ENCODE measurements at places on chromosomes 2 and 18.

- DNase-seq = no peak
These were observed 35.7 kb downstream of the FEZ2 start for GRCh38 chr2:36562240-36562639.

GRCh38 chr2:3159782-3160545, 217.7 kb downstream of the EIPR1 start:
- DNase-seq = no peak

GRCh38 chr18:49238433-49239042, 221.9 kb downstream of the DYM start:
- no peak for DNase-seq

DNA sequence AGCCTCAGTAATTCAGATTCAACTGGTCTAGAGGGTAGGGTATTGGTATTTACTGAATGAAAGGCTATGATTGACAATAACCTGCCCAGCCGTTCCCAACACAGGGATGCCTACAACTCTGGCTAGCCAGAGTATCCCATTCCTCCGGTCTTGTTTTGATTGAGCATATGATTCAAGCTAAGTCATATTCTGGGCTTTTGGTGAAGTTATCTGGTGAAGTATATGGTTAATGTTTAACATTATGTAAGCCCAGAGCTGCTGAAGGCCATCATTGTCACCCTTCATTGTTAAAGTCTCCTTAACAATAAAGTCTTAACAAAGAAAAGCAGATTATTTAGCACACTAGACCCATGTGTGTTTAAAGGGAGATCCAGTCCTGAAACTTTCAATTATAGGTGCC, 152.6 kb downstream of the EXOC6B start:
- no peak for DNase-seq

DNA sequence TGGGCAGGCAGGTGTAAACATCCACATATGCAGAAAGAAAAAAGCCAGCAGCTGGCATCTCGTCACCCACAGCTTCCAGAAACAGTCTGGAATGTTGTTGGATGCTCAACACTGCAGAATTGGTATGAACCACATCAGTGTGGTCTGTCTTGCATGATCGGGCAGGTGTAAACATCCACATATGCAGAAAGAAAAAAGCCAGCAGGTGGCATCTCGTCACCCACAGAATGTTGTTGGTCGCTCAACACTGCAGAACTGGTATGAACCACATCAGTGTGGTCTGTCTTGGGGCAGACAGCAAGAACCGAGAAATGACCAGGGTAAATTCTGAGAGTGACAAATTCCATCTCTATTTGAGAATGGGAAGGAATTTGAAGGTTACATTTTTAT, 39.6 kb downstream of the DOCK10 start:
- DNase-seq = no peak

DNA sequence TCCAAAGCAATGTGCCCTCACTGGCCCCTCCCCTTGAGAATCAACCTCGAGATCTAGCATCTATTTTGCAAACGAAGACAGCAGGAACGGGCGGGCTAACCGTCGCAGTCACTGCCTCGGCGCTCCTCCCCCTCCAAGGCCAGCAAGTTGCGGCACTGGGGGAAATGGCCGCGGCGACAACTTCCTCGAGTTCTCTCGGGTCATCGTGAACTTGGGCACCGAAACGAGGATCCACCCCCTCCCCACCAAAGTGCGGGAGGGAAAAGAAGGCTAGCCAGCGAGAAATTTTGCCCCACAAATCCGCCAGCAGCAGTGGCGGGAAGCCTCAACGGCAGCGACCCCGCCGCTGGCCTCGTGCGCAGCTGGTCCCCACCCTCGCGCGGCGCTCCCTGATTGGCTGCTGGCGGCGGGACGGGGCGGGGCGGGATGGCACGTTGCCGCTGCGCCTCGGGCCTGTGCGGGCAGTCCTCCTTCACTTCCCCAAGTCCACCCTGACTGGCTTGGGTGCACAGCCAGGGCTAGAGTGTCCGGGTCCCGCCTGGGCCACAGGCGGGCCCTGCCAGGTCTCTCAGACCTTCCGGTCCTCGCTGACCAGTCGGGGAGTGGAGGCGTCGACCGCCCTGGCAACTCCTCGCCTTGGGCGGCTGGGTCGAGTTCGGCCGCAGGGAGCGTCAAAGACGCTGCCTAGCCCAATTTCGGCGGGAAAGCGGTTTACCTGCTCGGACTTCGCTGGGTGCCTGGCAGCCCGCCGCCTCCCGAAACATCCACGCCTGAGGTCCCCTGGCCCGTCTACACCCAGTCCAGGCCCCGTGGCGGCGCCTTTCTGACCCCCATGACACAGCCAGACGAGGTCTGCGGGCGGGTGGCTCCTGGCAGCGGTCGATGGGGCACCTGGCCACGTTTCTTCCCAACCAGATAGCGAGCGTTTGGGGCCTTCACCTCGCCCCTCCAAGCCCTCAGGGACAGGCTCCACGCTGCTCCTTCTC, at the start of gene BOLL:
Gene BOLL, minus strand, starts transcription at position 364 of the 986 bp plus-strand sequence. CDS start 3,469 bp downstream, outside the sequence.
- no peak for DNase-seq

- DNase-seq = no peak
These were observed 8.5 kb downstream of the PROC start for GRCh38 chr2:127426501-127427354.

DNA sequence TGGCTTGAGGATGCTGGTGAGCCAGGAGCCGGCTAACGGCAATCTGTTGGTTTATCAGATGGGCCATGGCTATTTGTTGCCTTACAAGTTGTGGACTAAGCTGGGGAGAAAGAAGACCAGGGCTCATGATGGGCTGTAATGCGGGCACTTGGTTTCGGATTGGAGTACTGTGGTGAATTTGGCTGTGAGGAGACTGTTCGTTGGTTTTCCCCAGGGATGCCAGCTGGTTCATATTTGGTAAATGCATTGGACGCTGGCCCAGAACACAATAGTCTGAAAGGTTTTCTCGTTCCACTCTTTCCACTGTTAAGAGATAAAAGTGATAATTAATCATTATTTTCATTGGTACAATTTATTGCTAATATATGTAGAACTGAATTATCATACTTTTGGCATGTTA, 108.9 kb downstream of the SATB2 start:
- DNase-seq = no peak

- no peak for DNase-seq
These were observed 6.9 kb upstream of the FLACC1 start for GRCh38 chr2:201363857-201364560.

DNA sequence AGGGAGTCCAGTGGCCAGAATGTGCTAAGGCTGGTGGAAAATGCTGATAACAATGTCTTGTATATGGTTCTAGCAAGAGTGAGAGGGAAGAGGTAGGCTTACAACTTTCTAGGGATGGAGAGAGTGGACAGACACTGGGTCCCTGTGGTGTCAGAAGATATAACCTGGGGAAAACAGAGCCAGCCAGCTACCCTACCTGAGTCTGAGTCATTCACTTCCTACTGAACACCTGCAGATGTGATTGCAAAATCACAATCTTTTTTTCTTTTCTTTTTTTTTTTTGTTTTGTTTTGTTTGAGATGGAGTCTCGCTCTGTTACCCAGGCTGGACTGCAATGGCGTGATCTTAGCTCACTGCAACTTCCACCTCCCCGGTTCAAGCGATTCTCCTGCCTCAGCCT, 7.3 kb downstream of the TET3 start:
- DNase-seq = no peak

DNA sequence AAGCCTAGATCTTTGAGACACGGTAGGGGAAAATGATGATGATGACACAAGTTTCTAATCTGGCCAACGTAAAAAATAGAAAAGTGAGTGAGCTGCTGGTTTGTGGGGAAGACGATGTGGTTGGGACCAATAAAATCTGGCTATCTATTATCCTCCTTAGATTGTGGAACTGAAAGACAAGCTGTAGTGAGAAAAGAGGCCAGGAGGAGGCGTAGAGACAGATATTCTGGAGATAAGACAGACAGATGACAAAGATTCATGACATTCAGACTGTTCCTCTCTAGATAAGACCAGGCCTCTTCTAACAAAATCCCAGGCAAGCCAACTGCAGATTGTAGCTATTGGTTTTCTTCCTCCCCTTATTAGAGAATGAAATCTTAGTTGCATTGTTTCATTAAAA, 376.3 kb upstream of the UBE2E3 start:
- DNase-seq = no peak

GRCh38 chr2:241629762-241630435, 7.1 kb downstream of the THAP4 start:
- no peak for DNase-seq

DNA sequence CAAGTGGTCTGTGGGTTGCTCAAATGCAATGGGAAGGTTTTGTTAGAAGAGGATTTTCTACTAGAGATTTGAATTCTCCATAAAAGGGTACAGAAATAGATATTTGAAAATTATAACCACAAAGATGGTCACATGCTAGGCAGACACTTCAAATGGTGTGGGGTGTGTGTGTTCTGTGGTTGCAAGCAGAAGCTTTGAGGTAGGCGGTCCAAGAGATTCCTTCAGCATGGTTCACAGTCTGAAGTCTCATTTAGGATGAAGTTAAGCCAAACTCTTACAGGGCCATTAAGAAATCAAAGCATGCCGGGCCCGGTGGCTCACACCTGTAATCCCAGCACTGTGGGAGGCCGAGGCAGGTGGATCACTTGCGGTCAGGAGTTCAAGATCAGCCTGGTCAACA, 38.3 kb upstream of the RMDN2 start:
- DNase-seq = no peak

- DNase-seq = no peak
These were observed 95.2 kb downstream of the TFCP2L1 start for GRCh38 chr2:121189661-121190381.

GRCh38 chr2:108588070-108588668, 53.9 kb downstream of the LIMS1 start:
- no peak for DNase-seq

DNA sequence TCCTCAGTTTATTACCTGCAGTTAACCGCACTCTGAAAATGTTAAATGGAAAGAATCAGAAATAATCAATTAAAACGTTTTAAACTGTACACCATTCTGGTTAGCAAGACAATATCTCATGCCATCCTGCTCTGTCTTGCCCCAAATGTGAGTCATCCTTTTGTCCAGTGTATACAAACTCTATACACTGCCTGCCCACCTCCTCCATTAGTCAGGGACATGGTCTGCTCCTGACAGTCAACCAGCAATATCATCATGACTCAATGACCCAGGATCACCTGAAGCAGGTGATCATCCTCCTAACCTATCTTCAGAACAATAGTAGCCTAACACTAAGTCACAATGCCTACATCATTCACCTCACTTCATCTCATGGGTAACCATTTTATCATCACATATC, 214.7 kb downstream of the KCNH7 start:
- no peak for DNase-seq

- DNase-seq = no peak
These were observed 14.8 kb downstream of the STRN start for GRCh38 chr2:36951574-36951973.

DNA sequence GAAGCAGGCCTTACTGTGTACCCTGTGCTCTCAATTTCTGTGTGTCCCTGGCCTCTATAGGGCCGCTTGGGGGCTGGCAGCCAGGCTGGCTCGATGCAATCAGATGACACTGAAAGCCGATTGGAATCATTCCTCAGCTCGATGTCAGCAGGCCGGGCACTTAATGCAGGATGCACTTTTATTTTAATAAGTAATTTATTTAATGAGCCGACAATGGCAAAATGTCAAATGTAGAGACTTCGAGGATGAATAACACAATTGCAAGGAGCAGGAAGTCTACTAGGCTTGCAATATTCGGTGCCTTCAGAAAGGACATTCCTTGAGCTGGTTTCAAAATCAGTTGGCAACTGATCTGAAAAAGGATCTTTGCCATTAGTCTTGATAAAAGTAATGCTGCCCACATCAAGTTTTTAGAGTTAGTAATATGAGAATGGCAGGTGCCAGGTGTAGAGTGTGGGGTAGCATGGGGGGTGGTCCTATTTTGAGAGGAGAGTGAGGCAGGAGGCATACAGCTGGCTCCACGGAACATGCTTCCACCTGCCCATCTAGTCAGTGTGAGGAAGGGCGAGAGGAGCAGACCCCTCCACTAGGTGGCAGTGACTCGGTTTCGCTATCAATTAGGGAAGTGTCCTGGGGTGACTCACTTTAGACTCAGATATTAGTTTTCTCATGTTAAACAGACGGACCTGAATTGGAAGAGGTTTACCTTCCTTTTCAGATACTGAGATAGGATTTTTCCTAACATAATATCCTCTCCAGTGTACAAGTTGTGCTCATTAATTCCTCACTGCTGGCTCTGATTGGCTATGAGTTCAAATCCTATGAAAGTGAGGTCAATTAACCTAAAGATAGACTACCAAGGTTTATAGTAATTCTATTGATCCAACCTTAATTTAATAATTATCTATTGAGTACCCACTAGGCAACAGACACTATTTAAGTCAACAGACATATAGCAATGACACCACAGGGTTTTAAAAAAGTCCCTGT, 80.9 kb downstream of the NABP1 start:
- DNase-seq = peak; percentile 16

DNA sequence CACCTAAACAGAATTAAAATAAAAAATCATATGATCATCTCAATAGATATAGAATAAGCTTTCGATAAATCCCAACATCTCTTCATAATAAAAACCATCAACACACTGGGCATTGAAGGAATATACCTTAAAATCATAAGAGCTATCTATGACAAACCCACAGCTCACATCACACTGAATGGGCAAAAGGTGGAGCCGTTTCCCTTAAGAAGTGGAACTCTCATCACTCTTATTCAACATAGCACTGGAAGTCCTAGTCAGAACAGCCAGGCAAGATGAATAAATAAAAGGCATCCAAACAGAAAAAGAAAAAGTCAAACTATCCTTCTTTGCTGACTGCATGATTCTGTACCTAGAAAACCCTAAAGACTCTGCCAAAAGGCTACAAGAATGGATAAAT, 510.3 kb downstream of the ZNF804A start:
- DNase-seq = no peak

- no peak for DNase-seq
These were observed 42.0 kb downstream of the SP140 start for GRCh38 chr2:230267556-230267955.

DNA sequence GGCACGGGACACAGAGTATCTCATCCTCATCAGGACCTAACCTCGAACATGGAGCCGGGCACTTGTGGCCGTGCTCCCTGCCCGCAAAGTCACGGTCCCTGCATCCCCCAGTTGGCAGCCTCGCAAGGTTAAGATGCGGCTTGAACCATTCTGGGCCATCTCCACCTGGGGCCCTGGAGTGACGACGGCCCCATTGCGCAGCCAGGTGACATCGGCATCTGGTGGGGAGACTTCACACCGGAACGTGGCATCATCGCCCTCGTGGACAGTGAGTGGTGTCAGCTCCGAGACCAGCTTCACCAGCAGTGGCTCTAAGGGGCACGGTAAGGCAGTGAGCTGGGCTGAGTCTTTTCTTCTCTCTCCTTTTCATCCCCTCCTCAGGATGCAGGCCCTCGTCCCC, 12.6 kb downstream of the TMEM198 start:
- DNase-seq = no peak

DNA sequence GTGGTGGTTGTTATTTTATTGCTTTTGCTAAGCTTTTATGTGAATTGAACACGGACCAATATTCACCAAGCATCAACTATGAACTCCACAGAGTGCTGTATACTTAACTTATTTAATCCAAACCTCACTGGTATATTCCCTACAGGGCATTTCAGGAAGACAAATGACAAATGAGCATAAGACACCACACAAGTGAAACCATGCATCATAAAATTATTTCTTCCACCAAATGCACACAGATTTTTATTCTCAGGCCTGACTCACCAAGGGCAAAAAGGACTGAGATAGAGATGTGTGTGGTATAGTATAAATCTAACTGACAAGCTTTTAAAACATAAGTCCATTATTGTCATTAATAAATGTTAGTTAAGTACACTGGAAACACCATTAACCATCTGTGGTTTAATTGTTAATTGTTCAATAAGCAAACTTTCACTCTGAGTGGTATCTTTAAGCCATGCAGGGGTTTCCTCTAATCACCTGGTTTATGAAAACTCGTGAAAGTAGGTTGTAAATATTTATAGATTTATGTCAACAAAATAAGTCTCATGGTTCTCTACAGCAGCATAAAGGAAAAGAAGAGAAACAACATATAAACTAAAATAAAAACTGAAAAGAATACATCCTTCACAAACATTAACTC, 77.6 kb upstream of the CRIM1 start:
- no peak for DNase-seq
